Endodermal cell (in vitro differentiated cells): ENCODE measurements at places on chromosomes 1 and 21. TPM values are rescaled to one million over a fixed set of nuclear protein-coding genes. Genes with fewer than 3 reads are reported as not detected.

DNA sequence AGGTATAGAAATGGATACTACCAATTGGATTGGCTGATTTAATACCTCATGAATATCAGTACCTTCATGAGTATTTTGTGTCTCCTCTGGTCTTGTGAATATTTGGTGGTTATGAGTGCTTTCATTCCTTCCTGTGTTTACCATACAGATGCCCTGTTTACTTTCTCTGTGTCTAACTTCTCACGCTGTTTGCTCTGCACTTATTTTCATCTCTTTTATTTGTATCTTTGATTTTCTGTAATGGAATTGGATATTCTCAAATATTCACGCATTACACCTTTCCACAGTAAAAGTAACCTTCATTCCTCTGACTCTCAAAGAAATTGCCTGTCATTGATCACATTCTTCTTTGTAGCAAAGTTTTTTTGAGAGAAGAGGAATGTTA lies 16.8 kb downstream of the CNST start:
- no peak for DNase-seq

PUSL1 gene
- total RNA-seq = 20.4 and 21.7 TPM in 2 replicates

GRCh38 chr1:218314316-218314715 lies 29.2 kb downstream of the RRP15 start:
- no peak for DNase-seq

IFFO2 gene
- total RNA-seq = 4.3 to 4.9 TPM (median 4.6 TPM) in 3 replicates

- DNase-seq = peak; percentile 14
These were observed 4.5 kb upstream of the PRAMEF12 start for GRCh38 chr1:12769031-12769430.

DMBX1 gene
- 5.6 and 5.7 TPM in 2 replicates for total RNA-seq

UQCRHL gene
- 1.9 to 3.7 TPM (median 2.9 TPM) in 3 replicates for total RNA-seq

- DNase-seq = peak; percentile 33
These were observed 25.3 kb upstream of the POFUT2 start for GRCh38 chr21:45313015-45313414.

GRCh38 chr1:36182734-36183133 lies 26.8 kb downstream of the MAP7D1 start:
- peak; percentile 72 for DNase-seq

GRCh38 chr1:85494904-85495266 lies 29.9 kb upstream of the DDAH1 start:
- DNase-seq = peak; percentile 63

- no peak for DNase-seq
These were observed 83.8 kb upstream of the JAK1 start for GRCh38 chr1:65049941-65050713.

CD160 gene
- not detected in 2 replicates for total RNA-seq

DNA sequence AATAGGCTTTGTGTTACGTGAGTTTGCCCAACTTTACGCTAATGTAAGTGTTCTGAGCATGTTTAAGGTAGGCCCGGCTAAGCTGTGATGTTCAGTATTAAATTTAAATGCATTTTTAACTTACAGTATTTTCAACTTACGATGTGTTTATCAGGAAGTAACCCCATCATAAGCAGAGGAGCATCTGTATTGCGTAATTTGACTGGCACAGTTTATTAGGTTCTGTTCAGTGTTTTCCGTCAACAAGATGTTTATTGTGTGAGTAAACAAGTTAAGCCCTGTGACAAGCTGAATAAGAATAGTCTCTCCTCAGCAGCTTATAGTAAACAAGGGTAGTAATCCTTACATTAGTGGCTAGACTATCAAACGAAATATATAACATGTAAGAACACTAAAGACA lies 27.2 kb upstream of the SHISA4 start:
- no peak for DNase-seq

VAV3 gene
- total RNA-seq = 2.3 to 6.9 TPM (median 5.1 TPM) in 3 replicates

SLAMF8 gene
- total RNA-seq = not detected in 2 replicates

CELA2B gene
- not detected in 3 replicates for total RNA-seq

DNA sequence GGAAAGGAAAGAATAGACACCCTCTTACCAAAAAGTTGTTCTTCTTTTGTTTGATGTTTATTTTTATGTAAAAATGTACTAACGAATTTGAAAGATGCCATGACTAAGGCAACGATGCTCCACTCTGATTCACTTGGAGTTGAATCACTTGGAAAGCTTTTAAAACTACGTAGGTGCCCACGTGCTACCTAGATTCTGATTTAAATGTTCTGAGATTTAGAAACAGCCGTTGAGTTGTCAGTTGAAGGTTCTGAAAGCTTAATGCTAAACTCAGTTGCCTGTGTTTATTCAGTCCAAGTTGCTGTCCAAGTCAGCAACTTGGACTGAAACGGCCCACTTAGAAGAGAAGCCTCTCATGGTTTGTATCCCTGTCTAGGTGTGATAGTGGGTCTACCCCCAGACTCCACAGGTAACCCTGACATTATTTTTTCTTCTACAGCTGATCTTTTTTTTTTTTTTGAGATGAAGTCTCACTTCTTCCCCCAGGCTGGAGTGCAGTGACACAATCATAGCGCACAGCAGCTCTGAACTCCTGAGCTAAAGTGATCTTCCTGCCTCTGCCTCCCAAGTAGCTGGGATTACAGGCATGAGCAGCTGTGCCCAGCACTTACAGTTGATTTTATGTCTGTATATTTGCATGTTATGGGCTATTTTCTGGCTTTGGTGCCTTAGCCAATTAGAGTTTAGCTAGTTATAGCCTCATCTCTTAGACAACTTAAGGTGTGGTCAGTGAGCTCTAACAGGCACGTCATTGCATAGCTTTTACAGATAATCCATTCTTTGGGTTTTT lies 1.4 kb upstream of the VAMP4 start:
- DNase-seq = no peak

DNA sequence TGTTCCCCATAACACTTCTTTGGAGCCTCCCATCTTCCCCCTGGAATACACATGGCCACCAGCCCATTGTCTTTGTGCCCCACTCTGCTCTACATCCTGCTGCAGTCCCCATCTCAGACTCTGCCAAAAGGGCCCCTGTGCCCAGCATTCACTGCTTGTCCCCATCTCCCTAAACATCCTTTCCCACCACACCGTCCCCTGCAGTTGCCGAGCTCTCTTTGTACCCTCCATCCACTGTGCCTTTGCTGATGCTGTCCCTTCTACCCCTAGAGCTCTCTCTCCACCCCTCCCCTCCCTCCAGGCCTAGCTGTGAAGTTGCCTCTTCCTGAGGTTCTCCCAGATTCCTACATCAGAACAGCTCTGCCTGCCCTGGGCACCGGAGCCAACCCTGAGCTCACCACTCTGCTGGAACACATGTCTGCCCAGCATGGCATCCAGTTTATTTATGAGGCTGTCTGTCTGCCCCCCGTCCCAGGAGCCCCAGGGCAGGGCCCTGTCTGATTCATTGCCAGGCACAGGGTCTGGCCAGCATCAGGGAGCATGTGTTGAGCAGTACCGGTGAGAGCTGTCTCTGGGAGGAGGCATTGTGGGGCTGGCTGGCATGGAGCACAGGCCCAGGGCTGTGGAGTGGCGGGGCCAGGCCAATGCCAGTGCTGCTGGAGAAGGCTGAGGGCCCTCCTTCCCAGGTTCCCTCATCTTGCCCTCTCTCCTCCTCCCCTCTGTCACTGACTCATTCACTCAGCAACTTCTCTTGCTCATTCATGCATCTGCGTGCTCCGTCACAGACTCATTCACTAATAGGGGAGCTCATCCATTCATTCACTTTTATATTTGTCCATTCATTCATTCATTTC lies 28.8 kb downstream of the EDN2 start:
- no peak for DNase-seq

- no peak for DNase-seq
These were observed 44.0 kb downstream of the OMA1 start for GRCh38 chr1:58502519-58502918.
